GM23338 (cell line): ENCODE measurements at places on chromosomes 7 and 10.

DNA sequence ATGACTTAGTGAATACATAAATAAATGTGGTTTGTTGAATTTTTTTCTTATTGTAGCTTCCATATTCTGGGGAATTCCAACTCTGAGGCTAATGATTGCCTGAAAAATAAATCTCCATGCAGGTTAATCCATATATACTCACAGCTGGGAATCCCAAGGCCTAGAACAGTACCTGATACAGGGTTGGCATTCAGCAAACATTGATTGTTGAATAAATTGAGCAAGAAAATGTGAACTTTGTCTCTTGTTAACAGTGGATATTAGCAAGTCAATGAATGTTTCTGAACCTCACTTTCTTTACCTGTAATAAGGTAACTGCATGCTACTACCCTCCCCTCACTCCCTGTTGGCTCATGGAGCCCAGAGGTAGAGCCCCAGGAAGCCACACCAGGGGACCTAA is 253.6 kb upstream of the AOAH start:
- no peak for DNase-seq

- no peak for DNase-seq
Measured at GRCh38 chr10:72074574-72075375, 13.6 kb downstream of the SPOCK2 start.

DNA sequence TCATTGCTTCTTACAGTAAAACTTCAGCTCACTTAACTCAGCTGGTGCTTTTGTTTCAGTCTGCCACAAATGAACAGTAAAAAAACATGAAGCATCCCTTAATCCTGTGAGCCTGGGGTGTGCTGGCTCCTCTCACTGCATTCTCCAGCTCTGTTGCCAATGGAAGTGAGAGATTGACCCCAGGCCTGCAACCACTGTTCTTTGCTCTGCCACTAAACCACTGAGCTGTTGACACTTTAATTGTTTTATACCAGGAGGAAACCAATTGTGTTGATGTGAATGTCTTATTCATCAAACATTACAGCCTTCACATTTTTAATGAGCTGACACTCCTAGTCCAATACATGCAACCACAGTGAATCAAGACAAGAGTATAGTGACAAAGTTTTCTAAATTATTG is 69.4 kb upstream of the FZD1 start:
- no peak for DNase-seq

DNA sequence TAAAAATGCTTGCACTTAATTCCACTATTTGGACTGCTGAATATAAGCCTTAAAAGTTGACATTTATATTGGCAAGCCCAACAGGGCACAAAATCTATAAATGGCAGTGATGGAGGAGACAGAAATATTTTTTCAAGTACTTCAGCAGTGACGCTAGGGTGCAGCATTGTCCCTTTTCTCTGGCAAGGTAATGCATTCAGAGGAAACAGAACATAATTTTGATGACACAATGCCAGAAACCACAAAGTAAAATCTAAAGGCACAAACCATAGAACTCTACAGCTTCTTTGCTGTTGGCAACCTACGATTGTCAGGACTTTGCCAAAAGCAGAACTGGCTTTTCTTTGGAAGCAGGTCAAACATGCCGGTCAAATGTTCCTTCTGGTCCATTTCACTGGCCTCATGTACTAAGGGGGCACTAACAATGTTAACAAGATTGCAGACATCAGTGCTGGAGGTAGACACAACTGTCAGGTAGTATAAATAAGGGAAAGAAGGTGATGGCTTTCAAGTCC is 30.9 kb upstream of the FAM133B start:
- peak; percentile 71 for DNase-seq

DNA sequence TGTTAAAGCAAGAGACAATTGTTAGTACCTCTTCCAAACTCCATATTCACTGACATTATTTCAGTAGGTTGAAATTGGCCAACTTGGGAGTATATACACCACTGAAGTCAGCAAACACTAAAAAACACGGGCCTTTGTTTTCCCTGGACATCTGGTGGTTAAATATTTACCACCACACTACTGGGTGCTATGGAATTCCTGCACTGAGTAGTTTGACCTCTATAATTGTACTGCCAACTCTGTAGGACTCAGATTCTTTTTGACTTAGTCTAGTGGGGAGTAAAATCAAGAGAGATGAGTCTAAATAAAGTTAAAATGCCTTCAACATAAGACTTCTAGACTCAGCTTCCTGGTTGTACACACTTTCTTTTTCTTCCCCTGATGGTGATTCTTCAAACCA is 41.3 kb upstream of the TES start:
- no peak for DNase-seq

DNA sequence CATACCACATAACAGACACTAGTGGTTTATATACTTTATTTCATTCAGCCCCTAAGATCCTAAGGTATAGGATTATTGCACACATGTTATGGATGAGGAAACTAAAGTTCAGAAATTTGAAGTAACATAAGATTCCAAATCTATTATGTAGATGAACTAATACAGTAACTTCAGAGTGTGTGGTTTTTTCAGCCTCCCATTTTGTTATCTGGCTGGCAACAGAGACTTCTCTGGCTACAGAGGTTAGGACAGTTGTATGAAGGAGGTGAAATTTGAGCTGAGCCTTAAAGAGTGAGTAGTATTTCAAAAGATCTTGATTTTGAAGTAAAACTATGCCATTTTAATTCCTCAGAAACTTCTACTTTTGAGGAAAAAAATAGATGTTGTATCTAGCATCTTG is 125.4 kb downstream of the MAPK8 start:
- DNase-seq = no peak

GRCh38 chr7:148684289-148684830 is 14.3 kb upstream of the CUL1 start:
- no peak for DNase-seq

GRCh38 chr7:116785843-116786242 is 76.5 kb upstream of the CAPZA2 start:
- DNase-seq = no peak

GRCh38 chr10:121580276-121581116 is 17.7 kb downstream of the FGFR2 start:
- DNase-seq = peak; percentile 90

DNA sequence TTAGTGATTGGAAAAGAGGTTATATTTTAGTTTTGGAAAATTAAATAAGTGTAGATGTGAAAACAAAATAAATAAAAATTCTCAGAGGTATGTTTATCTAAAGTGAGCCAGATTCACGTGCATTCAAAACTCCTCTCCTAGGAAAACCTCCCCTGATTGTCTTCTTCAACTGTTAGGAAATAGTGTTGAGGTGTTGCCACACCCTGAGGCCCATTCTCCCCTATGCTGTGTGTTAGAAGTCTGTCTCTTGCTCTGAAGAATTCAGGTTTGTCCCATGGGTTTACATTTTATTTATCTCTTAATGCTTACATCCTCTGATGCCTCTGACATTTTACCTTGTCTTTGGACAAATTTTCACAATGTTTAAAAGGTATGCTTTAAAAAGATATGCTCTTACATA is 40.3 kb downstream of the PTPRE start:
- no peak for DNase-seq

GRCh38 chr10:67533376-67533775 is 162.6 kb downstream of the CTNNA3 start:
- no peak for DNase-seq

- DNase-seq = no peak
Measured at GRCh38 chr10:64785816-64786215, 1264.6 kb downstream of the REEP3 start.

DNA sequence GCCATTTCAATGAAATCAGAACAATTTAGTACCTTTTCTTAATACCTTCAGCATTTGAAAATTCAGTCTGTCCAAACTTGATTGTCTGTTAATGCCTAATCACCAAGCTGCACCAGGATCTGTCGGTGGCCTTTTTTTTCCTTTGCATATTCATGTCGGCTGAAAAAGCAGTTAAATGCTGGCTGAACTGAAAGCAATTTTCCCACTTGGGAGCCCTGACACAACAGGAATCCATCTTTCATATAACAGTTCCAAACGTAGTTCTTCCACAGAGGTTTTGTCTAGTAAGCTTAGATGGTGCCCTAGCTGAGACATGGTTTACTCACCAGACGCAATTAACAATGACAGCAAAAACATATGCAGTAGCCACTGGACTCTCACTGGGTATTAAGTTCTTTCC is 83.6 kb upstream of the CHCHD3 start:
- DNase-seq = no peak

DNA sequence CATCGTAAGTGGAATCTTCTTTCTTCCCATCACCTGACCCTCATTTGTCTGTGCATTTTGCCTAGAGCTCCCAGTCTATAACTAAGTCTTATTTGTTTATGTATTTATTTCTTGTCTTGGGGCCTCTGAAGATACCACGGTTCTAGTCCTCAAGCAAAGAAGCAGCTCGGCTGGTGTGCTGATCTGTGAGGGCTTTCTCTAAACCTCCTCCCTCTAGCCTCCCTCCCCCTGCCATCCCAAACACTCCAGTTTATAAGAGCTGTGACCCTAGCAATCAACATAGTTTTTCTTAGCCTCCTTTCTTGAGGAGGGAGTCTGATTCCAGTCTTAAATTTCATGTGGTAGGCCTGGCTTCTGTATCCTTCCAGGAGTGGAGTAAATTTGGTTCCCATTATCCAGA is 15.7 kb upstream of the NDUFA5 start:
- DNase-seq = peak; percentile 37

GRCh38 chr7:2637505-2638223 is 5.9 kb downstream of the TTYH3 start:
- DNase-seq = no peak

- DNase-seq = no peak
Measured at GRCh38 chr10:132453470-132453861, 56.5 kb downstream of the PWWP2B start.

DNA sequence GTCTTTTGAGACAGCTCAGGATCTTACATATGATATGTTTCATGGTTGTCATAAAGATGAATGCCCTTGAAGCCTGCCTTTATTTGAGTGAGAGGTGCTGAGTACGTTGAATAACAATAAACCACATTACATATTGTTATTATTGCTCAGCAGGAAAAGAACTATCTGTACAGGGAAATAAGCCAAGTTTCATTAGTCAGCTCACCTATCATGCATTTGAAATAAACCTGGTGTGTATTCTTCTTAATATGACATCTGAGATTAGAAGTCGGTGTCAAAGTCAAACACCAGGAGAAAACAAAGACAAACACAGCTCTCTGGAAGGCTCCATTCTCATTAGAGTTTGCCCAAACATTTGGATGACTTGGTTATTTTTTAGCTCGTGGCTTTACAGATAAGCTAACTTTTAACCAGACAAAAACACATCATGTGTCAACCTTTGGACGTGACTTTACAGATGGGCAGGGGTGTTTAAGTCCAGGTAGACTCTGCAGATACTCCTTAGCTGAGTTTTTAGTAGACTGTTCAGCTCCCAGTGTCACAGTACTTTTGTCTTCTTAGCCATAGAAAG is 71.2 kb upstream of the AOAH start:
- no peak for DNase-seq

DNA sequence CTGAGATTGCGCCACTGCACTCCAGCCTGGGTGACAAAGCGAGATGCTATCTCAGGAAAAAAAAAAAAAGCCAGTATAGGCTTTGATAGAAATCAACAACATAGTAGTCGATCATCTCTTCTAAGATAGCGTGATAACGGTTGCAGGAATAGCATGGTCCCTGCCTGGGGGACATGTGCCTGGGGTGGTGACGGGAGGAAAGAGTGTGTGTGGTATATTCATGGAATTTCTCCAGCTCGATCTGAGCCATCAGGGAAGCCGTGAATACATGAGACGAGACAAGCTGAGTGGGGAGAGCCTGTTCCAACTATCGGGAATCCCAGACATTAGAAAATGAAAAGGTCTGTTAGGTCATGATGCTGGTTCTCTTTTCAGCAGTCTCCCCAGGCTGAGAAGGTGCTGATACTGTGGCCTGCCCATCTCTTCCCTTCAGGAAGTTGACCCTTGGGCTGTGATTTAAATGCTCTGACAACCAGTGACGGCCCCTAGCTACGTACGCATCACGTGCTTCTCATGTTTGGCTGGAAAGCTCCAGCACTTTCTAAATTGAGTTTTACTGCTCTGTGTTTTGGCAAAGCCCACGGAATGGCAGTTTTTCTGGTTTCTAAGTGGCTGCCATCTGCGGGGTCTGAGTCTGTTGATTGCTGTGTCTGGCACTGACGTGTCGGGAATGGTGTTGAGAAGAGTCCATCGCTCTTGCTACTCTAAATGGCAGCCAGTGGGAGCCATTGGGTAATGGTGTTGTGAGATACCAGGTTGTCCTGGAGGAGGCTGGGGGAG is 229.3 kb downstream of the CCDC3 start:
- no peak for DNase-seq

- DNase-seq = peak; percentile 40
Measured at GRCh38 chr10:133226251-133226808, 3.7 kb upstream of the UTF1 start.

- DNase-seq = peak; percentile 92
Measured at GRCh38 chr10:101018600-101019439, 12.1 kb downstream of the PDZD7 start.

- no peak for DNase-seq
Measured at GRCh38 chr7:22566176-22566575, 66.2 kb upstream of the STEAP1B start.

DNA sequence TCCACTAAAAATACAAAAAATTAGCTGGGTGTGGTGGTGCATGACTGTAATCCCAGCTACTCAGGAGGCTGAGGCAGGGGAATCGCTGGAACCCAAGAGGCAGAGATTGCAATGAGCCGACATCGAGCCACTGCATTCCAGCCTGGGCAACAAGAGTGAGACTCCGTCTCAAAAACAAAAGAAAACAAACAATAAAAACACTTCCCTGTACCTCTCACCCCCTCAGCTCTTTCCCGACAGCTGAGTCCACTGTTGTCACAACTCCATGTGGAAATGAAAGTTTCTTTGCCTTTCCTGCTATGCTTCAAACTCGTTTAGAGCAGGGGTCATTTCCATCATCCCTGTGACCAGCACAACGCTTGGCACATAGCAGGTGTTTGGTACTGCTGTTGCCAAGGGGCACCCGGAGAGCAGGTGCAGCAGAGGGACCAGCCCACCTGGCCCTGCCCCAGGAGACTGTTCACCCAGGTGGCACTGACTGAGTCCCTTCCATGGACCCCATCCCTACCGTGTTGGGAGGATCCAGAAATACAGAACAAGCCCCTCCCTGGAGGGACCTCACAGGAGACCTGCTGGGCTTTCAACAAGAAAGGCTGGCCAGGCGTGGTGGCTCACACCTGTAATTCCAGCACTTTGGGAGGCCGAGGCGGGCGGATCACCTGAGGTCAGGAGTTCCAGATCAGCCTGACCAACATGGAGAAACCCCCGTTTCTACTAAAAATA is 4.9 kb downstream of the TMEM130 start:
- DNase-seq = no peak
